Aortic smooth muscle cell (primary cell): ENCODE measurements at places on chromosomes 3 and 15. TPM values are rescaled to one million over a fixed set of nuclear protein-coding genes. Genes with fewer than 3 reads are reported as not detected.

The RAD51 gene
- 4.0 and 6.9 TPM in 2 replicates for total RNA-seq

The SMCO1 gene
- not detected in 2 replicates for total RNA-seq

The TMEM39A gene
- total RNA-seq, result 47.7 and 50.1 TPM in 2 replicates

The CDCP1 gene
- total RNA-seq, result 7.7 and 10.2 TPM in 2 replicates

The TGM5 gene
- not detected in 2 replicates for total RNA-seq

The CASR gene
- not detected in 2 replicates for total RNA-seq

The SNX33 gene
- 28.0 and 32.5 TPM in 2 replicates for total RNA-seq

The CACNA2D2 gene
- total RNA-seq, result under 0.01 TPM in 1 of 2 replicates, not detected in the other
